ENCODE measurements at places on chromosomes 11 and 22. TPM values are rescaled to one million over a fixed set of nuclear protein-coding genes. Genes with fewer than 3 reads are reported as not detected.

Gene C11orf52
- total RNA-seq: 0.49 TPM

Gene UCP3
- total RNA-seq: 0.36 TPM

Gene TUB
- total RNA-seq: 17.8 TPM

Gene TRIM48
- total RNA-seq: not detected

Gene DUSP18
- 11.5 TPM for total RNA-seq

Gene RASL10A
- not detected for total RNA-seq

Gene PTH
- total RNA-seq: not detected

Gene AGBL2
- 1.3 TPM for total RNA-seq

Gene E2F8
- total RNA-seq: not detected

Gene POLDIP3
- total RNA-seq: 31.0 TPM

Gene BAIAP2L2
- 0.32 TPM for total RNA-seq

Gene SLC7A4
- total RNA-seq: 11.5 TPM

Gene OR8G5
- total RNA-seq: not detected

Gene OR5A1
- total RNA-seq: not detected

Gene DEFB131B
- not detected for total RNA-seq

Gene EFCAB6
- total RNA-seq: 2.6 TPM

Gene TBX1
- total RNA-seq: not detected

Gene PIH1D2
- 3.9 TPM for total RNA-seq

Gene PRDM11
- 10.9 TPM for total RNA-seq

Gene GRAP2
- total RNA-seq: not detected

Gene SMTNL1
- not detected for total RNA-seq

Gene FOLR2
- total RNA-seq: not detected

Gene ASRGL1
- total RNA-seq: 0.32 TPM

Gene CASP12
- total RNA-seq: 0.16 TPM

Gene GPR83
- total RNA-seq: not detected

Gene GRM5
- 0.12 TPM for total RNA-seq
